Cerebellar nuclear complex (tissue), 1 donor: ENCODE measurements at places on chromosomes 1 and 21.

GRCh38 chr1:198776602-198777029 is 137.8 kb downstream of the PTPRC start:
- no peak for DNase-seq

- no peak for DNase-seq
Observed at GRCh38 chr1:229964281-229964680, 102.8 kb upstream of the GALNT2 start.

DNA sequence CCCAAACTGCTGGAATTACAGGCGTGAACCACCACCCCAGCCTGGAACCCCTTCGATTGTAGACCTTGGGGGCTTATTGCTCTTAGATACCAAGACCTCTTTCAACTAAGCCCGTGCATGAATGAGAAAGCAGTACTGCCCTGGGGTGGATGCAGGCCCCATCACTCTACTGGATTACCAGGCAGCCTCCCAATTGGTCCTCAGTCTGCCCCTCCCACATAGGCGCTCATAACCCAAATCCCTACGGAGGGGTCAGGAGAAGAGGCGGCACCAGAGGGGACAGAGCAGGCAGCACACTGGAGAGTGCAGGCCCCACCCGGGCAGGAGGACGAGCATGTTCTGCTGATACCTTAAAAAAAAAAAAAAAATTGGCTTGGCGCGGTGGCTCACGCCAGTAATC is 12.4 kb upstream of the STMN1 start:
- no peak for DNase-seq

GRCh38 chr1:64567426-64568170 is 97.7 kb downstream of the CACHD1 start:
- no peak for DNase-seq

GRCh38 chr1:168907786-168908348 is 178.9 kb upstream of the DPT start:
- DNase-seq: no peak

GRCh38 chr1:51714374-51715019 is 97.6 kb downstream of the OSBPL9 start:
- DNase-seq: no peak

DNA sequence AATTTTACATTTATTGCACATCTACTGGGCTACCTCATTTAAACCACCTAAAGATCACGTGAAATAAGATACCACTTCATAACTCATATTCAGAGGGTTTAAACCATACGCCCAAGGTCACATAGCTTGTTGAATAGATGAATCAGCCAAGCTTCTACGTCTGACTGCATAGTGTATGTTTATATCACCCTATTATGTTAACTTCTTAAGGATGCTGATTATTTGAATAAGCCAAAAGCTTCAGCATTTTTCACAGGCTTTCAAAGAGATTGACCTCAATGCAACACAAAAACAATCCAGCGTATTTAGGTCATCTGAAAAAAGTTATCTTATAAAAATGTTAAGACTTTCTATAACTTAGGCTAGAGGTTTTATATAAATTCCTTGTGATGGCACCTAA is 373.8 kb downstream of the TGFB2 start:
- DNase-seq: no peak

- DNase-seq: no peak
Observed at GRCh38 chr1:155080312-155081228, 1.9 kb downstream of the EFNA3 start.

DNA sequence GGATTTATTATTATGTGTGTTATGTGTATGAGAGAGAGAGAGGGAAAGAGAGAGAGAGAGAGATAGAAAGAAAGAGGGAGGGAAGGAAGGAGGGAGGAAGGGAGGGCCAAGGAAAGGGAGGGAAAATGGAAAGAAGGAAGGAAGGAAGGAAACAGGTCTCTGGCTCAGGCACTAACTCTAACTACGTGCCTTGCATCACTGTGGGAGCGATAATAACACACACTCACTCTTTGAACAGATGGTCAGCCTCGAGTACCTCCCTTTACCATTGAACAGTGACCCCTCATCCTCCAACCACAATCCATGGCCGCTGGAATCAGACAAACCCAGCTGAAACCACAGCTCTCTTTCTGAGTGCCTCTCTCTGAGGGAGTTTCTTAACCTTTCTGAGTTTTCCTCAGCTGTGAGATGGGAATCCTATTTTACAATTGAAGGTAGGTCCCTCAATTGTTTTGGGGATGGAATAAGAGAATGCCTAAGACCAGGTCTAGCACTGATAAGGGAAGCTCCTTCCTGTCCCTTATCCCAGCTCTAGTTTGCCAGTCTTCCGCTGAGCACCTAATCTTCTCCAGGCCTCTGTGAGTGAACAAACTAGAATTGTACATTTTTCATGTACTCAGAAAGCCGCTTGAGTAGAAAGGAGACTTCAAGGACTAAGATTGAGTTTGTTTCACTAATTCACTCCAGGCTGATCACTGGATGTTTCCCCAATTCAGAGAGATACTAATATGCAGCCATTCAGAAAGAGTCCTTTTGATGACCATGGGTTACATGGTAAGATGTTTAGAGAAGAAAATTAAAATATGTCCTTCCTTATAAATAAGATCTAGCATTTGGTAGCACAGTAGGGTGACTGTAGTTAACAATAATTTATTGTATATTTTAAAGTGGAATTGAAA is 62.8 kb downstream of the IRF2BP2 start:
- DNase-seq: no peak

DNA sequence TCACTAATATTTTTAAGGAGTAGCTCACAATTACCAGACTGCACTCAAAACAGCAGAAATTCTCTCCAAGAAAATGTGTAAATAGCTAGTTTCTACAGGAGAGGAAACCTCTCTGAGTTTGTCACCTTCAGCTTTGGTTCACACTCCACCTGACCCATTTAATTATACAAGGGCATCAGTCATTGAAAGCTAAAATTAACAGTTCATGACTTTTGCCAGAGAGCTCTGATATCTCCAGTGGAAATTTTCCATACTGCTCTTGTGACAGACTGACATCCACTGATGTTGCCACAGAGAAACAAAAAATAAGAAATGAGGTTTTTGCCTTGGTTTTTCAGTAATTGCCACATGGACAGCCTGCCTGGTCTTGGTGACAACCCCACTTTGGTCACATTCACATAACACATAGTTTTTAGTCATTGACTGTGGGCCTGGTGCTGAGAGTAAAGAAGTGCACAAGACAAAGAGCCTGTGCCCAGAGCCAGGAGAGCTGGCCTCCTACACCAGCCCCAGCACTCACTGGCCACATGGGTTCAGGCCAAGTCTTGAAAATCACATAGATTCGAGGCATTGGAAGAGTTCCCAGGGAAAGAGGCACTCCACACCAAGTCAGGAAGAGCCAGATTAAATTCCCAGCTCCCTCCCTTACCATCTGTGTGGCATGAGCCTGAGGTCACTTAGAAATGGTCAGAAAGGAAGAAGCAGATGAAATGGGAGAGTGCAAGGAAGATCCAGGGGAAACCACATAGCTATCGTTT is 13.8 kb upstream of the SIM2 start:
- DNase-seq: no peak

DNA sequence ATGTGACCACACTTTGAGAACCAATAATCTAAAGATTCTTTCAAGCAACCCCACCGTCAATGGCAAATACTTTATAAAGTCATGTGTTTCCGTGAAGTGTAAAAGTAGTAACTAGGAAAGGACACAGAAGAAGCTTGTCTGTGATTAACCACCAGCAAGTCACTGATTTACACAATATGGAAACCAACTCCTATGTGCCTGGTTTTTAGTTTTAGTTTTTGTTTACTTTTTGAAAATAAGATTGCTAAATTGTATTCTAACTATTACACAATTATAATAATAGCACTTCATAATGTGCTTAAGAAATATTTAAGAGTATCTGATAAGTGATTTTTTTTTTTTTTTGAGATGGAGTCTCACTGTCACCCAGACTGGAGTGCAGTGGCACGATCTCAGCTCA is 13.0 kb downstream of the FMO2 start:
- no peak for DNase-seq

- DNase-seq: no peak
Observed at GRCh38 chr1:182671750-182672486, 12.5 kb downstream of the RGS8 start.

- no peak for DNase-seq
Observed at GRCh38 chr21:17585875-17586450, 26.7 kb downstream of the BTG3 start.

DNA sequence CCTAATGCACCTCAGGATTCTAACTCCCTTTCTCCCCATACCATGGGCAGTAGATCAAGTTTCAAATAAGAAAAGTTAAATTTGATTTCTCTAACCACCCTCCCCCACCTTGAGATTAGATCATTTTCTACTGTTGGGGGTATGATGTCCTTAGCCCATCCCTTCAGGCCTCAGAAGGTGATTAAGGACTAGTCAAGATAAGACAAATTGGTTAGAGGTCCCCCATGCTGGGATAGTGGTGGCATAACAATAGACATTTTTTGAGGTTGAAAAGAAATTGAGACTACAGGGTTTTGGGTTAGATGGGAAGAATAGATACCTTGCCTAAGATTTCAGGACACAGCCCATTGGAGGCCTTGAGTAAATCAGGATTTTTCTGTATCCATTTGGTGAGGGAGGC is 2.5 kb downstream of the CFAP126 start:
- DNase-seq: no peak

- DNase-seq: no peak
Observed at GRCh38 chr1:77222496-77222895, 3.3 kb upstream of the PIGK start.

- DNase-seq: no peak
Observed at GRCh38 chr1:207884266-207885029, 26.5 kb downstream of the CD34 start.

GRCh38 chr21:27422435-27422834 is 455.5 kb upstream of the ADAMTS5 start:
- DNase-seq: no peak

DNA sequence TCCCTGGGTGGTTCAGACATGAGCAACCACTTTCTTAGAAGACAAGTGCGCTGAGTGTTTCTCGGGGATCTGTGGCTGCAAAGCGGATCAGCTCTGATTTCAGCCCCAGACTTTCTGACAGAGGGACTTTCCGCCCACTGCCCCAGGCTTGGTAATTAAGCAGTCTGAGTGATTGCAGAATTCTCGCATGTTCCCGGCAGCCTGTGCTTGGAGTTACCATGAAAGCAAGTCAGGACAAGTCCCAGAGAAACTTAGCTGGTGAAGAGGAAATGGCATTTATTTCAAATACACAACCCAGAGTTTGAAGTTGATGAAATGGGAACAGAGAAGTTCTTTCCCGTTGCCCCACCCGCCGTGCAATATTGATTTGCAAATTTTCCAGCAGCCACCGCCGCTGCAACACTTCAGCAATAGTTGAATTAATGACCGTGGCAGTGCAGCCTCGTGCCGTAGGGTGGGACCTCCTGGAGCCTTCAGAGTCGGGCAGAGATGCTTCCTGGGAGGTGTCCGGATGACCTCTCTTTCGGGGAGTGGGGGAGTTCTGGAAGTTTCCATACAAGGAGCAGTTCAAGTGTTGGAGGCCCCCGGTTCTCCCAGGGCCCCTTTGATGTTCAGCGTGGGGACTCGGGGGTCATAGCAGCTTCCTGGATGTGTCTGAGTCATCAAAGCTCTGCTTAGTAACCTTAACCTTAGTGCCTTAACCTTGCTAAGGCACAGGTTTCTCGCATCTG is 134.7 kb downstream of the KAZN start:
- no peak for DNase-seq

- DNase-seq: no peak
Observed at GRCh38 chr1:46011121-46011695, 121.2 kb downstream of the PIK3R3 start.

GRCh38 chr1:181112071-181112929 is 23.8 kb downstream of the IER5 start:
- no peak for DNase-seq

GRCh38 chr21:43733060-43733459 is 14.1 kb downstream of the PDXK start:
- no peak for DNase-seq

DNA sequence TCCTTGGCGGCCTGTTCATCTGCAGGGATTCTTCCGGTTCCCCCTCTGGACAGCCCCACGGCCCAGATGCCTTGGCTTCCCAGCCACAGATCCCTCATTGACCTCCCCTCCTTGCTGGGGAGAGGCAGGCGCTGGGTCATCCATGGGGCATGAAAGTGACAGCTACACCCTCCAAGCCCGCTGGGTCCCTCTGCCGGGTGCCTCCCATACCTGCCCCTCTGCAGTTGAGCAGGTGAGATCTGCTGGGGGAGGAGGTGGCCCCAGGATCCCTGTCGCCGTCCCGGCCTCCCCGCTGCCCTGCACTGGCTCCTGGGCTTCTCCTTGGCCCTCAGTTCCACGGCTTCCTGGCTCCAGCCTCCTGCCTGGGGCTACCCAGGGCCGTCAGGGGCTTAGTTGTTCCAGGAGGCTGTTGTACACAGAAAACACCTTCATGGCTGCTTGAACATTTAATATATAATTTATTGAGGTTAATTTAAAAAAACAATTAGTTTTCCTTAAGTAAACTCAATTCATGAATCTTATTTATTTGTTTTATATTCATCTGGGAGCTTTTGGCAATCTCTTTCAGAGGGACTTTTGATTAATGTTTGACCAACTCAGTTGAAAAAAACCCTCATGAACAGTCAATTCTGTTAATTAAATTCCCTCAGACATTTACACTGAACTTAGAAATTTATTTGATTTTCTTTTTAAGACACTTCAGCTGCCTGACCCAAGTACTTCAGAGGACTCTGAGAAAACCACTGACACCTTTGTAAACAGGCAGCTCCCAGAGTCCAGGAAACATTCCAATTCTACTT is 67.6 kb upstream of the ABCG1 start:
- DNase-seq: no peak

DNA sequence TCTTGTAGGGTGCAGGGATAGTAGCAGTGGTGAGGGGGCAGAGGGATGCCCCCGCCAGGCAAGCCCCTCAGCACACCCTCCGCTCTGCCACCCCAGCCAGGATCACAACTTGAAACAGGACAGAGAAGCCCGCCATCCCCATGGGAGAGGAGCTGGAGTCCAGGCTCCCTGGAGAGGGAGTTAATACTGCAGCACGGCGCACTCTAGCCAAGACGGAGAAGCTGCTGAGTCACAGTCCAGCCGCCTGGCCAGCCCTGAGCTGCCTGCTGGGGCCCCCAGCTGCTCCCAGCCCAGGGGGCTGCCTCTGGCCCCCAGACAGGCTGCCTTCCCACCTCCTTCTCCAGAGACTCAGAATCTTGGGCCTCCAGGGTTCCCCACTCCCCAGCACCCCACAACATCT is 87.2 kb downstream of the SYT2 start:
- no peak for DNase-seq

- DNase-seq: no peak
Observed at GRCh38 chr1:234722904-234723720, 113.1 kb upstream of the IRF2BP2 start.

GRCh38 chr1:45490626-45491486 is at the start of gene TESK2:
Gene TESK2 (minus strand): TSS chr1:45491163. CDS start chr1:45457785, 33,378 bp downstream.
- peak; percentile 98 for DNase-seq

DNA sequence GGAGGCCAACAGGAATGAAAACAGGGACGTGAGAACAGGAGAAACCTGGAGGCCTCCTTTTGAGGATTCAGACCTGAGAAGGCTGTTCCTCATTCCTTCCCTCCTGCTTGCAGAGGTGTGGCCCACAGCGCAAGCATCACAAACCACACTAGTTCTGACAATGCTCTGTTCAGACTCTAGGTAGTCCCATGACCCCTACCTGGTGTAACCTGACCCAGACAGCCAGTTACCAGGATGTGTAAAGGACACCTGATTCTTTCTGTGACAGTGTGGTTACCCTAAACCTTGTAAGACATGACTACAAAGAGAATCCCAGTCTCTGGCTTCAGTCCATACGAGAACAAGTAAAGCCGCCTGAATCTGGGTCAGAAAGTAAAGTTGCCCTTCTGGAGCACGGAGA is 3.2 kb downstream of the MECR start:
- no peak for DNase-seq
